Naive thymus-derived CD8-positive, alpha-beta T cell (primary cell): ENCODE measurements at places on chromosomes 11 and 22. TPM values are rescaled to one million over a fixed set of nuclear protein-coding genes. Genes with fewer than 3 reads are reported as not detected.

DNA sequence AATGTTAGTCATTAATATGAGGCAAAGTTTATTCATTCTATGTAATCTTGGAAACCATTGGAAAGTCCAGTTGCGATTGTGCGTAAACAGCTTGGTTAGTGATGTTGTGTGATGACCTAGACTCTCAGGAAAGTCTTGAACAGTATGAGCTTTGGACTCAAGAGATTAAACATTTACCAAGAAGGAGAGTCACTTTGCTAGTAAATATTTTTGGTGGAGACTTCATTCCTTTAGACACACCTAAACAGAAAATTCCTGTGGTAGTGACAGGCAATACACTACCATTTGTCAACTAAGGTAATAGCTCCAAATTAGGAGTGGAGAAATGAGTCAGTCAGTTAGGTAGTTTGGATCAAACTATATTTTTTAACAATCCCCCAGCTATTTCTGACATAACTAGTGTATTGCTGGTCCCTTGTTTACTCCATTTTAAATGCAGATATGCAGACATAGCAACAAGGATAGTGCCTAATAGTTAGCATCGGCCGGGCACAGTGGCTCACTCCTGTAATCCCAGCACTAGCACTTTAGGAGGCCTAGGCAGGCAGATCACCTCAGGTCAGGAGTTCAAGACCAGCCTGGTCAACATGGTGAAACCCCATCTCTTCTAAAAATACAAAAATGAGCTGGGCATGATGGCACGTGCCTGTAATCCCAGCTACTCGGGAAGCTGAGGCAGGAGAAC, 89.3 kb downstream of the ARHGAP42 start:
- no peaks in the 10 kb centered on the region for H3K27me3 ChIP-seq
- no peak overlapping the region for H3K27ac ChIP-seq
- H3K4me1 ChIP-seq = no peaks in the 10 kb centered on the region
- H3K36me3 ChIP-seq = no peaks in the 10 kb centered on the region

Gene VSIG2
- 1.8 TPM for total RNA-seq

Gene TRIM51
- not detected for total RNA-seq

- peak overlapping the region; percentile 99 for H3K27ac ChIP-seq
- DNase-seq = no peak
- H3K4me1 ChIP-seq = peaks cover 92% of the 10 kb centered on the region
- H3K27me3 ChIP-seq = no peaks in the 10 kb centered on the region
These were observed 83.7 kb downstream of the MAML2 start for GRCh38 chr11:96259134-96259830.

DNA sequence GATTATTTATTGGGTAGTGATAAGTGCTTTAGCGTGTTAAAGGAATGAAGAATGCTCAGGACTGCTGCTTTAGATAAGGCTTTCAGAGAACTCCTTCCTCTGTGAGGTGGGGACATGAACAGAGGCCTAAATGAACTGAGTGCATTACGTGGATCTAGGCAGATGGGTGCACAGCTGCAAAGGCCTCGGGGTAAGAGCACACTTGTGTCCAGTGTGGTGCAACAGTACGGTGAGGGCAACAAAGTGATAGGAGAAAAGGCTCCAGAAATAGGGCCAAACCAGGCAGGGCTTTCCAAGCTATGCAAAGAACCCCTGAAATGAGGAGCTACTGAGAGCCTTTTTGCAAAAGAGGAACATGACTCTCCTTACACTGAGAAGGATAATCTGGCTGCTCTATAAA, 45.3 kb upstream of the ARHGAP32 start:
- H3K27ac ChIP-seq = no peak overlapping the region
- no peaks in the 10 kb centered on the region for H3K36me3 ChIP-seq
- no peak for DNase-seq
- no peaks in the 10 kb centered on the region for H3K4me1 ChIP-seq
- no peak overlapping the region for H3K4me3 ChIP-seq
- H3K27me3 ChIP-seq = no peaks in the 10 kb centered on the region

GRCh38 chr22:19517919-19518611, 6.1 kb downstream of the CLDN5 start:
- no peak overlapping the region for H3K27ac ChIP-seq
- no peak for DNase-seq
- H3K36me3 ChIP-seq = no peaks in the 10 kb centered on the region
- H3K27me3 ChIP-seq = no peaks in the 10 kb centered on the region
- no peak overlapping the region for H3K4me3 ChIP-seq
- H3K4me1 ChIP-seq = peaks cover 10% of the 10 kb centered on the region

Gene LARGE2
- 5.6 TPM for total RNA-seq

- H3K4me3 ChIP-seq = no peak overlapping the region
- H3K36me3 ChIP-seq = no peaks in the 10 kb centered on the region
- no peak for DNase-seq
- peaks cover 13% of the 10 kb centered on the region for H3K4me1 ChIP-seq
- peaks cover 25% of the 10 kb centered on the region for H3K27me3 ChIP-seq
These were observed 35.7 kb downstream of the CELSR1 start for GRCh38 chr22:46501701-46502100.

- DNase-seq = no peak
- H3K27ac ChIP-seq = no peak overlapping the region
- H3K36me3 ChIP-seq = peaks cover 9% of the 10 kb centered on the region
- H3K4me3 ChIP-seq = no peak overlapping the region
- H3K27me3 ChIP-seq = no peaks in the 10 kb centered on the region
These were observed 8.8 kb downstream of the FOXRED2 start for GRCh38 chr22:36497910-36498665.

Gene GAS2
- total RNA-seq = 6.0 TPM

DNA sequence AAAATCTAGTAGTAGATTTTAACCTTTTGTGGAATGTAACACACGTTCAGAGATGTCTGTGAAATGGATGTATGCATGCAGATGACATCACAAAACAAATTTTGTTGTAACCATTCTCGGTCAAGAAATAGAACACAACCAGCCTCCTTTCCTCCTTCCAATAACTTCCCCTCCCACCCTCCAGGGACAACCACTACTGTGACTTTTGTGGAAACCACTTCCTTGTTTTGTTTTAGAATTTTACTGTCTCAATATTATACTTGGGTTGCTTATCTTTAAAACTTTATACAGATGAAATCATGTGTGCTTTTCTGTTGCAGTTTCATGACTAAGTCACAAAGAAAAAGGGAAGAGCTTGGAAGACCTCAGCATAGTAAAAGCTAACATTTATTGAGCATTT, 189.4 kb upstream of the NCAM1 start:
- no peak overlapping the region for H3K27ac ChIP-seq
- H3K4me1 ChIP-seq = no peaks in the 10 kb centered on the region
- no peaks in the 10 kb centered on the region for H3K36me3 ChIP-seq

- no peak for DNase-seq
- peaks cover 2% of the 10 kb centered on the region for H3K27me3 ChIP-seq
- no peaks in the 10 kb centered on the region for H3K36me3 ChIP-seq
- H3K4me3 ChIP-seq = no peak overlapping the region
- H3K27ac ChIP-seq = no peak overlapping the region
These were observed 3.5 kb upstream of the COX8A start for GRCh38 chr11:63970902-63971301.

- no peaks in the 10 kb centered on the region for H3K36me3 ChIP-seq
- no peaks in the 10 kb centered on the region for H3K27me3 ChIP-seq
- H3K27ac ChIP-seq = no peak overlapping the region
- H3K4me3 ChIP-seq = no peak overlapping the region
These were observed 438.1 kb downstream of the NTM start for GRCh38 chr11:131808470-131808869.

DNA sequence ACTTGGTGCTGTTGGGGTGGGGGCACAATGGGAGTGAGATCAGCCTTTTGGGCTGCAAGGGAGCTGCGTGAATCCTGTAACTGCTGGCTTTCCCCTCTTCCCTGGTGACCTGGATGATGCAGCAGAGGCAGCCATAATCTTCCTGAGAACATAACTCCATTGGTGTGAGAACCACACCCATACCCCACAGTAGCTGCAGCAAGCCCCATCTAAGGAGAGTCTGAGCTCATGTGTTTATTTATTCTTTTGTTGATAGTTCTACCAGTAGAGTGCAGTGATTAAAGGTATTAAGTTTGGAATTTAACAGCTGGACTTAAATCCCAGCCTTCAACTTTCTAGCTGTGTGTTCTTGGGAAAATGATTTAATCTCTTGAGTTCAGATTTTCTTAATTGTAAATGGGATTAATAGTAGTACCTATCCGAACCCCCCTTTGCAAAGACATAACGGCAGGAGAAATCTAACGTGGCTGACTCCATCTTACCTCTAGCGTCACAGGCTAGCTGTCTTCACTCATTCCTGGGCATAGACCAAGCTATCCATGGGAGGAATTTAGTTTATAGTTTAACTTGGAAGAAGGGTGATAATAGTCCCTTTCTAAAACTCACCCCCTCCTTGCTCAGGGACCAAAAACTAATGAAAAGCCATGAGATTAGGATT, 385.0 kb upstream of the DDI1 start:
- no peak for DNase-seq
- peaks cover 10% of the 10 kb centered on the region for H3K36me3 ChIP-seq
- H3K27me3 ChIP-seq = peaks cover 4% of the 10 kb centered on the region
- no peak overlapping the region for H3K27ac ChIP-seq

DNA sequence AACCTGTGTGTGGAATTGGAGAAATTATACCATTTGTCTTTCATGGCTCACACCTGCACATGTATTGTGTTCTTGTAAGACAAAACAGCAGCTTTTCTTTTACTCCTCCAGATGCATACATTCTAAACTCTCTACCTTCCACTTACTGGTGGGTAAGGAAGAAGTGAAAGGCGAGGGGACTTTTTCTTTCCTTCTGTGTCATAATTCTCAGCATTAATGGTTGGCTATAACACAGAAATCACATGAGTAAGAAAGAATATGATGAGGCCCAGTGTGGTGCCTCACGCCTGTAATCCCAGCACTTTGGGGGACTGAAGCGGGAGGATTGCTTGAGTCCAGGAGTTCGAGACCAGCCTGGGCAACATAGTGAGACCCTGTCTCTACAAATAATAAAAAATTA, 57.8 kb upstream of the SHANK2 start:
- no peak overlapping the region for H3K4me3 ChIP-seq
- DNase-seq = no peak
- H3K4me1 ChIP-seq = no peaks in the 10 kb centered on the region
- H3K27ac ChIP-seq = no peak overlapping the region

- H3K4me1 ChIP-seq = no peaks in the 10 kb centered on the region
- H3K27me3 ChIP-seq = peaks cover 77% of the 10 kb centered on the region
- peaks cover 21% of the 10 kb centered on the region for H3K36me3 ChIP-seq
- H3K27ac ChIP-seq = no peak overlapping the region
- no peak for DNase-seq
These were observed 9.8 kb upstream of the TEAD1 start for GRCh38 chr11:12664385-12664784.

DNA sequence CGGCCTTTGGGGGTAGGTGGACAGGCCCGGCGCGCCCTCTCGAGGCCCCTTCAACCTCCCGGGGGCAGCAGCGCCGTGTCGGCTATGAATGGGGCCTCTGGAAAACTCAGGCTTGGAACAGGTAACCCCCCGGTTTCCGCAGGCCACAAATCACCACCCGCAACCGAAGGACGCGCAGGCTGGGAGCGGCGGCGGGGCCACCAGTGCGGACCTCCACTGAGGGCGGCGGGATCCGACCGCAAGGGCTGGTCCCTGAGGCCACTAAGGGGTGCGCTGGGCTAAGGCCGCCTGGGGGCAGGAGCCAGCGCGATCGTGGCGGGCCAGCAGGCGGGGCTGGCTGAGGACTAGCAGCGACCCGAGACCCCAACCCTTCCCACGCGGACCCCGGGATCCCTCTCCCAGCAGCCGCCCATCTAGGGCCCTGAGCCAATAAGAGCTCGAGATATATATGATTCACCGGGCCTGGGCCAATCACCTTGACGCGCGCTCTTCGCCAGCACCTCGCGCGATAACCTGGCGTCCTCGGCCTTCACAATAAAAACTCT, 609 bp upstream of the ATF4 start:
- H3K4me1 ChIP-seq = peaks cover 38% of the 10 kb centered on the region
- H3K27ac ChIP-seq = peak overlapping the region; percentile 99
- peak overlapping the region; percentile 95 for H3K4me3 ChIP-seq
- H3K27me3 ChIP-seq = no peaks in the 10 kb centered on the region

Gene DGAT2
- 2.0 TPM for total RNA-seq

- H3K36me3 ChIP-seq = no peaks in the 10 kb centered on the region
- H3K27me3 ChIP-seq = no peaks in the 10 kb centered on the region
- no peak overlapping the region for H3K27ac ChIP-seq
- peaks cover 20% of the 10 kb centered on the region for H3K4me1 ChIP-seq
These were observed 22.0 kb upstream of the WNT11 start for GRCh38 chr11:76228071-76228874.

Gene SHANK3
- not detected for total RNA-seq

GRCh38 chr11:44219830-44220796, 89.8 kb downstream of the ALX4 start:
- no peak overlapping the region for H3K4me3 ChIP-seq
- no peak for DNase-seq
- no peaks in the 10 kb centered on the region for H3K27me3 ChIP-seq
- H3K36me3 ChIP-seq = peaks cover 53% of the 10 kb centered on the region

Gene CTSF
- total RNA-seq = 58.4 TPM

DNA sequence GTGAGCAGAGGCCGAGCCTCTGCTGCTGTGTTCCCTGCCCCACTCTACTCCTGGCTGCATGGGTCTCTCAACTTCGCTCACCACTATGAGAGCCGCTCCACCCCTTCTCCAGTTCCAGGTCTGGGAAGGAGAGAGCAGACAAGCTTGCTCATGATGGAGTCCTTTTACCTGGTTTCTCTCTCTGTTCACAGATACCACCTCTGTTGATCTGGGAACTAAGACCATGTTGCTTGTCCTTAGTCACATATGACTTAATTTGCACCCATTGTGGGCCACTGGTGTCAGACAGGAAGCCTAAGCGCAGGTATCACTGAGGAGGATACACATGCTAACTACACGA, 26.8 kb downstream of the MCM5 start:
- H3K4me1 ChIP-seq = no peaks in the 10 kb centered on the region
- no peak overlapping the region for H3K4me3 ChIP-seq
- H3K27me3 ChIP-seq = no peaks in the 10 kb centered on the region
- DNase-seq = no peak
- H3K27ac ChIP-seq = peak overlapping the region; percentile 40

DNA sequence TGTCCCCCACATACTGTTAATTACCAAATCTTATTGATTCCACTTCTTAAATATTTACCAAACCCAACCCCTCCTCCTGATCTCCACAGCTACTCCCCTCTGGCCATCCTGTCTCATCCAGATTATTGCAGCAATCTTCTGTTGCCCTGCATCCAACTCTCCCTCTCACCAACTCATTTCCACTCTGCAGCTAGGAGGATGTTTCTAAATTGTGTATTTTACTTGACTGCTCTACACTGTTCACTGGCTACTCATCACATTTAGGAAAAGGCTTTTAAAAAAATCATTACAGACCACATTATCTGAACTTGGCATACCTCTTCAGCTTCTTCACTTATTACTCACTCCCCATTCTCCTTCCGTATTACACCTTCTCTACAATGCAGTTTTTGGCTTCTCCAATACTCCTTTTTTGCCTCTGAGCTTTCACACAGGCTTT, 117.9 kb downstream of the ATG16L2 start:
- H3K27ac ChIP-seq = no peak overlapping the region
- no peak overlapping the region for H3K4me3 ChIP-seq
- H3K27me3 ChIP-seq = no peaks in the 10 kb centered on the region
- peaks cover 6% of the 10 kb centered on the region for H3K36me3 ChIP-seq
- peaks cover 18% of the 10 kb centered on the region for H3K4me1 ChIP-seq
